Amygdala (tissue), 56 donors: ENCODE measurements at places on chromosomes 6 and 20.

DNA sequence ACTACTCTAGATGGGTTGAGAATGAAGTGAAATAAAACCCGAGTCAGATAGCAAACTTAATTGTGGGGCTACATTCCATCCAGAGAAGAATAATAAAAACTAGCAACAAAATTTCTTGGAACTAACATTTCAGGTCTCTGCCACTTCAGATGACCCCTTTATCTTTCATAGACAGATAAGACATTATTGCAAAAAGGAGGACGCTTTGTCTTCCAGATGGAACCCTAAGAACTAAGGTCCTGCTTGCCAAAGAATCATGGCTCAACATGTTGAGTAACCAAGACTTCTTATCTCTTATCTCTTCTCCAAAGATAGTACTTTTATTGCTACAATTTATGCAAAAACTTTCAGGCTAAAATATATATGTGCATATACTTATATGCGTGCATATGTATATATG is 221.1 kb upstream of the PREP start:
- no peak for DNase-seq

- no peak for DNase-seq
Observed at GRCh38 chr20:13458860-13459451, 179.8 kb downstream of the TASP1 start.

GRCh38 chr6:6392214-6393068 is 72.0 kb upstream of the F13A1 start:
- no peak for DNase-seq

GRCh38 chr6:158808941-158809678 is 10.1 kb downstream of the EZR start:
- no peak for DNase-seq
